Mesothelial cell of epicardium (in vitro differentiated cells): ENCODE measurements at places on chromosomes 1 and 21. TPM values are rescaled to one million over a fixed set of nuclear protein-coding genes. Genes with fewer than 3 reads are reported as not detected.

Gene IVL
- 0.11 to 0.34 TPM (median 0.27 TPM) in 3 replicates for total RNA-seq

Gene TRMT13
- total RNA-seq = 24.7 to 28.5 TPM (median 28.5 TPM) in 3 replicates

- H3K36me3 ChIP-seq = no peaks in the 10 kb centered on the region
- no peaks in the 10 kb centered on the region for H3K27me3 ChIP-seq
- H3K27ac ChIP-seq = no peak overlapping the region
- no peak for DNase-seq
- no peak overlapping the region for H3K4me3 ChIP-seq
Measured at GRCh38 chr1:41883507-41883906, 35.2 kb downstream of the HIVEP3 start.

DNA sequence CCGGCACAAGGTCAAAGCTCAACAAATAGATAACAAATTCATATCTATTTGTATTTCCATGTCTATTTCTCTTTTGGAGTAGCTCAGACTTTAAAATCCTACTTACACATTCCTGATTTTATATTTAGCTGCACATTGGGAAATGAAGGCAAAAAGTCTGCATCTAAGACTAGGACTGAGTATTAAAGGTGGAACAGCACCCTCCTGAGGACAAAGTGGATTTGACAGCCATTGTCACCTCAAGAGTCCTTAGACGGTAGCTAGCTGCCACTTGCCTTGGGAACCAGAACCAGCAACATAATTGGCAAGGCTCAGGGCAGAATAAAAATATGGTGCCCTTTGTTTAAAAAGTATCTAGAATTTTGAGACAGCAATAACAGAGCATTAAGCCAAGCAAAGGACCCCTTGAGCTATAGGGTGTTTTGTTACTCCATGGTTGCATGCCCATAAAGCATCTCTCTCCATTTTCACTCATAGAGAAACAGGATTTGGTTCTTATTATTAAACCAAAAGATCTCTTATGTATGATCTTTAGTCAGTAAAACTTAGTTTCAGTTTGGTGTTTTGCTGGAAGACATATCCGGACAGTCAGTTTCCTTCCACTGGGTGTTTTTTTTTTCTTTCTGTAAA lies 30.0 kb upstream of the SGIP1 start:
- H3K27ac ChIP-seq = no peak overlapping the region
- no peak overlapping the region for H3K4me3 ChIP-seq
- H3K27me3 ChIP-seq = no peaks in the 10 kb centered on the region
- DNase-seq = no peak

DNA sequence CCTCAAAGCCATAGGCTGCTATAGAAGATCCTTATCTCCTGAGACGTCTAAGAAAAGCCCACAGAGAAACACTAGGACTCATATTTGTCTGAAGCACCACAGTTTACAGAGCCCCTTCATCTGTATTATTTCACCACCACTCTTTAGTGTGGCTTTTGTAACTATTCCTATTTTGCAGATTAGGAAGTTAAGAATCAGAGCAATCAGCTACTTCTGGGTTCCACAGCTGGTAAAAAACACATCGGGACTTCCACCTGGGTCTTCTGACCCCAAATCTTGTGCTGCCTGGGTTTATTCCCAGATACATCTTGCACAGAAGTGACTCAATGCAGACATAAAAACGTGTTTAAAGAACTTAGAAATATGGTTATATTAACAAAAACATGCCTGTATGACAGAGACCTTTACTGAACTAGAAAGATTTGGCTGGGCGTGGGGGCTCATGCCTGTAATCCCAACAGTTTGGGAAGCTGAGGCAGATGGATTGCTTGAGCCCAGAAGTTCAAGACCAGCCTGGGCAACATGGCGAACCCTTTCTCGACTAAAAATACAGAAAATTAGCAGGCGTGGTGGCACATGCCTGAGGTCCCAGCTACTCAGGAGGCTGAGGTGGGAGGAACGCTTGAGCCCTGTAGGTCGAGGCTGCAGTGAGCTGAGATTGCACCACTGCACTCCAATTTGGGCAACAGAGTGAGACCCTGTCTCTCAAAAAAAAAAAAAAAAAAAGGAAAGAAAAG lies 40.9 kb downstream of the ELK4 start:
- peaks cover 10% of the 10 kb centered on the region for H3K27me3 ChIP-seq
- no peak for DNase-seq
- H3K4me3 ChIP-seq = no peak overlapping the region
- H3K27ac ChIP-seq = no peak overlapping the region
- peaks cover 3% of the 10 kb centered on the region for H3K4me1 ChIP-seq

DNA sequence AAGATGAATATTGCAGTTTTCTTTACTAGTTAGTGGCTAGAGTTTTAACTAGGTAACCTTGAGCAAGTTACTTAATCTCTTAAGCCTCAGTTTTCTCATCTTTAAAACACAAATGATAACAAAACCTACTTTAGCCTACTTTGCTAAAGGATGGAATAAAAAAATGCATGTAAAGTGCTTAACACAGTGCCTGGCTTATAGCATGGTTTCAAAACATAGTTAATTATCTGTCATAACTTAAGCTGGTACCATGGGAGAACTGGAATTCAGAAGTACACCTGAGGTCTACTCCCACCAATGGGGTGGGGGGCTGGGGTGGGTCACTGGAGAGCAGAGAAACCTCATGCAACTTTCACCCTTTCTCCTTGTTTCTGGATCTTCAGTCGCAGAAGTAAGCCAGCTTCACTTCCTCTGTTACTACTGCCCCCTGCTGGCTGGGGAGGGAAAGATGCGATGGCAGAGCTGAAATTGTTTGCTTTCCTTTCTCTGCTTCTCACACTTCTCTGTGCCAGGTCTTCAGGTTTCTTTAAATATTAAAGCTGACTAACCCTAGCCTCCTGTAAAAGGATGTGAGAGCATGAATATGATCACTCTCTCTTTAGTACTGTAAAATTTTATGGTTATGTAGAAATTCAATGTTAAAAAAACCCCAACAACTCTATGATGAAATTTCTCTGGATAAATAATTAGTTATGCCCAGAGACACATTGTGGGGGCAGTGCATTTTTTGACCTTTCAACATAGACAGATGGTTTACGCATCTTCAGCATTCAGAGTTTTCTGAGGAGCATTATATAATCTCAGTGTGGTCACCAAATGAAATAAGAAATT lies 324.2 kb downstream of the HLX start:
- H3K4me1 ChIP-seq = peaks cover 3% of the 10 kb centered on the region
- no peaks in the 10 kb centered on the region for H3K36me3 ChIP-seq
- DNase-seq = peak; percentile 85
- no peak overlapping the region for H3K27ac ChIP-seq
- H3K4me3 ChIP-seq = no peak overlapping the region

GRCh38 chr1:214330715-214331114 lies 49.8 kb downstream of the SMYD2 start:
- H3K4me1 ChIP-seq = peaks cover 20% of the 10 kb centered on the region
- H3K4me3 ChIP-seq = no peak overlapping the region
- DNase-seq = no peak
- H3K27me3 ChIP-seq = no peaks in the 10 kb centered on the region

DNA sequence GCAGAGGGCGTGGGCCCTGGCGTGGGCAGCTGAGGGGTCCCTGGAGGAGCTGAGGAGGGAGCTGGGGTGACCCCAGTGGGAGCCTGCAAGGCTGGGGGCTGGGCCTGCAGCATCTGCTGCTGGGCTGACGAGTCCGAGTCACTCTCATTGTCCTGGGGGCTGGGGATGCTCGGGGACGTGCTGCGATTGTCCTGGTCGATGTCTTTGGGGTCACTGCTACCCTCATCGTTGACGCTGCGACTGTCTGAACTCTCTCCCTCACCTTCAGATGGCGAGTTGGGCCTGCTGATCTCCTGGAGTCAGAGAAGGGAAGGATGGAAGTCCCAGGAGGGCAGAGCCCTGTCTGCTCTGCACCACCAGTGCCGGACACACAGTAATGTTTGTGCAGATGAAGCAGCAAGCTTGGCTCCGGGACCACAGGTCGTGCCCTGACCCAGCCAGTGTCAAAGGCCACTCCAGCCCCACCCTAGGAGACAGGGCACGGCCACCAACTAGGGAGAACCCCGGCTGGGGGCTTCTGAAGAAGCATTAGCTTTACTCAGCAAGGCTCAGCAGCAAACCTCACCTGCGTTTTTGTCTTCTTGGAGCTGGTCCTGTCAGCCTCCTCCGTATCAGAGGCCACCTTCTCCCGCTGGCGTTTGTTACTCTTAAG lies 43.4 kb downstream of the SLC45A1 start:
- DNase-seq = no peak
- no peaks in the 10 kb centered on the region for H3K27me3 ChIP-seq
- H3K4me1 ChIP-seq = peaks cover 14% of the 10 kb centered on the region
